ENCODE measurements at places on chromosomes 12 and 14.

GRCh38 chr14:70097576-70098249, 91.0 kb downstream of the SLC8A3 start:
- DNase-seq, result no peak

DNA sequence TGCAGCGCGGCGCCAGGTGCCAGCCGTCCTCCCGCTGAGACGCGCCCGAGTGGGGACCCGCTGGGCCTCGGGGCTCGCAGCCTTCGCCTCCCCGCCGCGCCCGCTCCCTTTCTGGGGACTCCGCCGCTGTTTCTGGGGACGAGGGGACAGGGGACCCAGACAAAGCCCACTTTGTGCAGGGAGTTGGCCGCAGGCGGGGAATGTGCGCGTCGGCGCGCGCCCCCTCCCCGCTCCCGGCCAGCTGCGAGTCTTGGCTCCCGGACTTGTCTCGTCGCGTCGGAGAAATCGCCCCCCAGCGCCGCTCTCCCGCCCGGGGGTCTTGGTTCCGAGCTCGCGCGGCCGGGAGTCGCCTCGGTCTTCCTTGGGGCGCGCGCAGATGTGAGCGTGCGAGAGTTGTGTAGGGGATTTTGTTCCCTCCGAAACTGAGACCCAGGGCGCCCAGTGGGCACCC, 717 bp downstream of the VASH1 start:
- DNase-seq, result no peak

GRCh38 chr12:116783525-116784237, 45.6 kb downstream of the RNFT2 start:
- DNase-seq, result no peak

DNA sequence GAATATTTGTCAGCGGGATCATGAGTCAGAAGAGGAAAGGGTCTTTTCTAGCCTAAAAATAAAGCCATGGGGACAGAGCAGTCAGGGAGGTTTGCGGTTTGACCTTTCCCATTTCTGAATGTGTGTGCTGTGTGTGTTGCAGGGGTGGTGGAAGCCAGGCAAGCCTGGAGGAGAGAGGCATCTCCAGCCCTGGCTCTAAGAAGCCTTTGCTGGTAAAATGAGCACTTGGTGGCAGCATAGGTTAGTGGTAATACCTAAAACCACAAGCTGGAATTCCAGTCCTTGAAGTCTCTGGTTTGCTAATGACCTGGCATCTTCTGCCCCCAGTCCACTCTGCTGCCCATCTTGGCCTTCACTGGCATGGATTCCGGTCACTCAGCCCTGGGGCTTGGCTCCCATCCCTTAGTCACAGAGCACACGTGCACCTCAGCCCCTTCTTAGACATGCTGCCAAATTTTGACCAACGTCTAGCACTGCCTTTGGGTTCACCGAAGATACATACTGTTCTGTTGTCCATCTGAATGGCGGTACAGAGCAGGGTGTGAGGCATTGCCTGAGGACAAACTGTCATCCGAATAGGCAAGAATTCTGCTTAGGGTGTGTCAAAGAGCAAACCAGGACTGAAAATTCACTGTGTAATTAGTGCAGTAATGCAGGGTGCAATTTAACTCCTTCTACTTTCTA, 52.7 kb downstream of the KCNA5 start:
- no peak for DNase-seq

- DNase-seq, result no peak
Observed at GRCh38 chr12:104638218-104638850, 181.6 kb downstream of the CHST11 start.

DNA sequence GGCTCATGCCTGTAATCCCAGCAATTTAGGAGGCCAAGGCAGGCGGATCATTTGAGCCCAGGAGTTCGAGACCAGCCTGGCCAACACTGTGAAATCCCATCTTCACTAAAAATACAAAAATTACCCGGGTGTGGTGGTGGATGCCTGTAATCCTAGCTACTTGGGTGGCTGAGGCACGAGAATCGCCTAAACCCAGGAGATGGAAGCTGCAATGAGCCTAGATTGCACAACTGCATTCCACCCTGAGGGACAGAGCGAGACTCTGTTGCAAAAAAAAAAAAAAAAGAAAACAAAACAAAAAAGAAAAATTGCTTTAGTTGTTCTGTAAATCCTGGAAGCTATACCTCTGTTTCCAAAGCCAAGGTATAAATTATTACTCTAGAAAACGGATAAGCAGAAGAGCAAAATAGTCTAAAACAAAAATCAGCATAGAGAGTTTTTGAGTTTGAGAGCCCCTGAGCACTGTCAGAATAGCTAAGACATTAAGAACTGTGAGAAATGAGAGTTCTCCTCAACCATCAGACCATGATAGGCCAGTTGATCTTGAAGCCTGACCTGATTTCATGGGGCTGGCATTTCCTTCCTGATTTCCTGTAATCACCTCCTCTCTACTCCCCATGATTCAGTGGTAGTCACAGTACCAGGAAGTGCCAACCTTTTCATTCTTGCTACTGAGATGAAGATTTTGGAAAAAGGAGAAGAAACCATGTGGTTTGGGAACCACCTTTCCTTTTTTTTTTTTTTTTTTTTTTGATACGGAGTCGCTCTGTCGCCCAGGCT, 31.7 kb downstream of the ATP2A2 start:
- DNase-seq, result no peak

DNA sequence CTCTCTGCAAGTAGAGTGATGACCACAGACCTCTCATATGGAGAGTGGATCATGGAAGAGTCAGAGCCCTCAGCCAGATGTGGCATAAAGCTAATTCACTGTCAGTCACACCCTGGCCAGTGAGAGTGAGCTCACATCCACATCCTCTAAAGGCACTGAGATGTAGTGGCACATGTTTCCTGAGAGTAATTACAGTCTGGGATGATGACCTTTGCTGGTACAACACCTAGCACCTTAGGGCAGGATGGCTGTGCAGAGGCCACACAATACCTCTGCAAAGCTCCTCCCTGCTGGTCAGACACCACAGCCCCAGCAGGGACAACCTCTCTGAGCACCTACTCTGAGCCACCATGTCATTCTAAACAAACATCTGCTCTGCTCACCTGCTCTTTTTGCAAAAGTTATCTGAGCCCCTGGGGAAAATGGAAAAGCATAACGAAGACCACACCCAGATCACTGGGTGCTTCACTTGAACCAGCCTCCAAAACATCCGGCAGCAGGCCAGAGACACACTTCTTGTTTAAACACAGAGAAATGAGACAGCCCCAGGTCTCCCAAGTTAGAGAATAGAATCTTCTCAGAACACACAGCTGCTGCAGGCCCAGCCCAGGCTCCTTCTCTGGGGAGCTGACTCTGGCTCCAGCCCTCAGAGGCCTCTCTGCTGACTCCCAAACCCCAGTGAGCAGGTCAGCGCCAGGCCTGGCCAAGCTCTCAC, 30.3 kb downstream of the PITPNM2 start:
- DNase-seq, result peak; percentile 11

GRCh38 chr14:51188566-51189185, 51.4 kb upstream of the TMX1 start:
- no peak for DNase-seq

GRCh38 chr12:95986635-95987570, 9.2 kb downstream of the HAL start:
- no peak for DNase-seq

GRCh38 chr12:26631846-26632245, 201.1 kb downstream of the ITPR2 start:
- no peak for DNase-seq

DNA sequence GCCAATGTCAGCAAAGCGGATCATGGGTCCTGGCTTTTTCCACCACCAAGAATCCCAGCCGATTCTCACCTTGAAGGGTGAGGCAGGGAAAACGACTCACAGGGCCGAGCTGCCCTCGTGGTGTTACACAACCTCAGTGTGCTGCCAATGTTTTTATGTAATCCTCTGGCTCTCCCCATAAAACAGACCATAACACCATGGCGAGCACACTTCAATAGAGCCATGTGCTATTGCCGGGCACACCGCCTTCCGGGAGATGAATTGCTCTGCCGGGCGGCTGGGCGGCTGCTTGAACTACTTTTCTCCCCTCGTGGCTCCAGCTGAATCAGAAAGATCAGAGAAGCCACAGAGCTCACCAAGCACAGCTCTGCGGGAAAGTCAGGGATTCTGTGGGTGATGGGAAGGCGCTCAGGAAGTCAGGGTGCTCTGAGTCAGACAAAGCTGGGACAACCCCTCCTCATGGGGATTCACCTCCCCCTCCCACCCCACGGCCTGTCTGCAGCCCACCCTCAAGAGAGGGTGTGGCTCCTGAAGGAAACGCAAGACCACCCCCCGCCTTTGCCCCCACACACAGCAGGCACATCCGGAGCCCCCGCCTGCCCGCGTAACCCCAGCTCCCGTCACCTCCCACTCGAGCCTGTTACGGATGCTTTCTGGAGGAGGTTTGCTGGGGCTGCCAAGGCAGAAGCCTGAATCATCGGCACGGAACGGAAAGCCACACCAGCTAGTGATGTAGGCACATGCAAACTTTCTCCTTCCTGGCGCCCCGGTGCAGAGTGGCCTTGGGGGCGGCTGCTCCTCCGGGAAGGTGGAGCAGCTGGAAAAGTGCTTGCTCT, 1.8 kb downstream of the GALNT9 start:
- peak; percentile 81 for DNase-seq

DNA sequence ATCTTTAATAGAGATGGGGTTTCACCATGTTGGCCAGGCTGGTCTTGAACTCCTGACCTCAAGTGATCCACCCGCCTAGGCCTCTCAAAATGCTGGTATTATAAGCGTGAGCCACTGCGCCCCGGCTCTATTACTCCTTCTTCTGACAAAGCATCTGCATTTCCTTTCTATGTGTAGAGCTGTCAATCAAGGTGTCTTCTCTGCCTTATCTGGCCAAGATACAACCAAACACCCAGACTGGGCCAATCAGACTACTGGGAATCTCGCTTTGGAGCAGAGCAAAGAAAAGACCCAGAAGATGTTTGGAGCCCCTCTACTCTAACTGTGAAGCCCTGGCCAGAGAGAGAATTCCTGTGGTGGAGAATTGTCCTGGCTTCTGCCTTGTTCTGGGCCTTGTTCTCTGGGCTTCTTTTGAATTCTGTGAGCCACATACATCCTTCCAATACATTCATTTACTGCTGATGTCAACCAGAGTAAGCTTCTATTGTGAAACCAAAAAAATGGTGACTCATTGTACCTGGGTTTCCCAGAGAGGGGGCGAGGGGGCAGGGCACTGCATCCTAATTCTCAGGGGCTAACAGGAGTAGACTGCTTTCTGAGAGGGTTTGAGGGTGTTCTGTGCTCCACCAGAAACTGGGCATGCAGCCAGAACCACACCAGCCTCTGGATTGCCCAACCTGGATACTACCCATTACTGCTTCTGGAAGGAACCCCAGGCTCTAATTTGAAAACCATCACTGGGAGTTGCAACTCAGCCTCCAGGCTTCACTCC, 18.8 kb upstream of the FLVCR2 start:
- peak; percentile 81 for DNase-seq

DNA sequence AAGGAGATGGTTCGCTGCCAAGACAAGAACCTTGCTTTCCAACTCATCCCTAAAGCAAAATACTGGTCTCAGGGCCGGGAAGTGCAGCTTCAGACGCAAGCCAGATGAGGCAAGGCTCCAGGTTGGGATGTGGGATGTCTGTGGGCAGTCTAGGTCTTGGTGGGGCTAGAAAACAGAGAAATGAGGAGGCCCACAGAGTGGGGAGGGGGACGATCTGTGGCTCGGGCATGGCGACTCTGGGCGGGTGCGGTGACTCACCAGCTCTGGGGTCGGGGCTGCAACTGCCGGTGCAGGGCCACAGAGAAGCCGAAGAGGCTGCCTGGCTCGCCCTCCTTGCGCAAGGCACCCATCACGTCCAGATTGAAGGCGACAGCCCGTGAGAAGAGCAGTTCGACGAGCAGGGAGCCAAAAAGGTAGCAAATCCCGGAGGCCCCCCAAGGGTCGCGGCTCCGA, 459 bp downstream of the ITGA7 start:
- DNase-seq, result no peak

GRCh38 chr12:75130811-75131210, 78.8 kb downstream of the KCNC2 start:
- no peak for DNase-seq

GRCh38 chr12:104604070-104604994, 147.6 kb downstream of the CHST11 start:
- DNase-seq, result peak; percentile 52

GRCh38 chr12:131117438-131118245, 163.9 kb downstream of the ADGRD1 start:
- DNase-seq, result no peak
